Activated CD8-positive, alpha-beta memory T cell treated with anti-CD3 and anti-CD28 coated beads, Interleukin-2, amount 50 U/mL, for 4 hours (primary cell): ENCODE measurements at places on chromosomes 13 and 19.

GRCh38 chr13:20823071-20823470 is 49.3 kb upstream of the EEF1AKMT1 start:
- no peak for DNase-seq

- no peak for DNase-seq
Observed at GRCh38 chr13:46507981-46508380, 45.0 kb upstream of the LRCH1 start.

- DNase-seq = no peak
Observed at GRCh38 chr13:35557475-35557874, 81.0 kb upstream of the MAB21L1 start.

DNA sequence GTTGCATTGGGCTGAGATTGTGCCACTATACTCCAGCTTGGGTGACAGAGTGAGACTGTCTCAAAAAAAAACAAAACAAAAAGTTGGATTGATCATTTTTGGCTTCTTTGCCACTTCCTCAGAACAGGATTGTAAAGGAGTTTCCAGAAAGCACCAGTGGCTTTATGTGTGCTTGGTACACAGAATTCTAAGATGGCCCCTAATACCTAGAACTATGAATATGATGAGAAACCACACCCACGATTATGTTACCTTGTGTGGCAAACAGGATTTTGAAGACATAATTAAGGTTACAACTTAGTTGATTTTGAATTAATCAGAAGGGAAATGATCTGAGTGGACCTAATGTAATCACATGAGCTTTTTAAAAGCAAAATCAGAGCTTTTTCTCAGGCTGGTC is 26.5 kb downstream of the CEACAM1 start:
- DNase-seq = no peak

GRCh38 chr19:53958168-53958571 is 4.6 kb upstream of the CACNG8 start:
- no peak for DNase-seq

- DNase-seq = no peak
Observed at GRCh38 chr19:49844138-49845095, 6.5 kb upstream of the PTOV1 start.

DNA sequence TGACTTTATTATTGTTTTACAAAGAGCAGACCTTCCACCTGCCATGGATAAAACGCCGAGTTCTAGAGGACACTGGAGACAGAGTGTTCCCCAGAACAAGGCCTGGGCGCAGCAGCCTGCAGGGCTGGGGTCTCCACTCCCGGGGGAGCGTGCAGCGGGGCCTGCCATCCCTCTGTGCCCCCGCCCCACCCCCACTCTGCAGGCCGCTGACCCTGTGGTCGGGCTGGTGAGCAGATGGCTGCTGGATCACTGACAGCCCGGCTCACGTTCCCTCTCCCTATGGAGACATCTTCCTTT is 8.6 kb upstream of the PTBP1 start:
- no peak for DNase-seq
